ENCODE measurements at places on chromosomes 1 and 21.

DNA sequence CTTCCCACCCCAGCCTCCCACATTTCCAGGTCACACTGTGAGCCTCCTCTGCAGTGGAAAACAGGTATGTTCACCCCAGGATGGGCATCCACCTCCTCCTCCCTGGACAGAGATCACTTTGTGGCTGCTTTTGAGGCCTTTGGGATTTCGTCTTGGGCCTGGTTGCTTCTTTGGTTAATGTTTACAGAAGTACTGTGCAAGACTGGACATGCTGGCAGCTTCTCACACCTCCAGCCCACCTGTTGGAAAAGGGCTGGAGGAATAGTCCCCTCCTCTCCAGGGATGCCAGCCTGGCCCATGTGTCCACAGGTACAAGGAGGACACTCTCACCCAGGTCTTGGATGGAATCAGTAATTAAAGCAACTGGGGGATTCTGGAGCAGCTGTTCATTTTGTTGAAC lies 56.1 kb downstream of the KAZN start:
- no peak for DNase-seq

DNA sequence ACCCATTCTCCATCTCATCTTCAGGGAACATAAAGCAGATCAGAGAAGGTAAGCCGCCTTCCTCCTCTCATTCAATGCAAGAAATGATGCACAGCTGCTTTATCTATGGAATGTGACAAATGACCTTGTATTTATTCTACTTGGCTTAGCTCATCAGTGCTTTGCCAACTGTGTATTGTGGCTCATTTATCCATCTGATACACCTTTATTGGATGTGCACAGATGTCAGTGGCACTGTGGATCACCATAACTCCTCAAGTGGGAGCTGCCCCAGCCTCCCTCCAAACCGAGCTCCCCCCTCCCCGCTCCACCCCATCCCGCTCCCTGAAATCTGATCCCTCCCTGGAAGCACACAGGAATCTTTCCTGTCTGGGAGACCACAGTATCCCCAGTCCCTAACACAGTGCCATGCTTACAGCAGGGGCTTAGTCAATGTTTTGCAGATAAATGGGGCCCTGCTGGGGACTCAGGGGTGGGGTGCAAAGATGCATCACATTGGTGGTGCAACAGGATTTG lies 156.0 kb upstream of the RAB4A start:
- DNase-seq = no peak

DNA sequence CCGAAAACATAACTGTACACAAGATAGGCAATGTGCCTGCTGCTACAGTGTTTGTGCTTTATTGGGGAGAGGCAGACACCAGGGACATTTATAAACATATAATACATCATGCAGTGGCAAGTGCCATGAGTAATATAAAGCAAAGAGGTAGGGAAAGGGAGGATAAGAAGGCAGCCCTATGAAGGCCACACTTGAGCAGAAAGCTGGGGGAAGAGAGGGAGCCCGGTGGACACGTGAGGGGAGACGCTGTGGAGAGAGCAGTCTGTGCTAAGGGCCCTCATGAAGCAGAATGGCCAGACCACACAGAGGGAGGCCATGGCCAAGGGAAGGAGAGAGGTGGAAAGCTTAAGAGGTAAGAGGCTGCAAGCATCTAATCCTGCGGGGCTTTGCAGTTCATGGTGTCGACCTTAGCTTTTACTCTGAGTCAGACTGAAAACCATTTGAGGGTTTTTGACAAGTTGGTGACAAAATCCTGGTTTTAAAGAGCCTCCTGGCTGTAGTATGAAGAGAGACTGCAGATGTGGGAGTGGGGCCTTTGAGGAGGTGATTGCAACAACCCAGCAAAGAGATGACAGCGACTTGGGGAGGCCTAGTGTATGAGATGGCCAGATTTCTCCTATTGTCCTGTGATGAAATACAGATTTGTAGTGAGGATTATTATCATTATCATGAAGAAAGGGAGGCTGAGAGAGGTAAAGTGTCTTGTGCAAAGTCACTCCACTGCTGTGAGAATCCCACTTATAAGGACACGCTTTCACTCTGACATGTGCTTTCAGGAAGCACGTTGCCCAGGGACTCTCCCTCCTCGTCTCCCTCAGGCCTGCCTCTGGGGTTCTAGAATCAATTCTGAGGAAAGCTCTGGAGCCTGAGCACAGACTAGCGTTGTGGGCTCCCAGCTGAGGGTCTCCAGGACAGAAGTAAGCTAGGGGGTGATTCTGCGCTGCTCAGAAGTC lies 192.9 kb downstream of the RHOU start:
- no peak for DNase-seq

- no peak for DNase-seq
Observed at GRCh38 chr1:195769461-195769860, 838.8 kb downstream of the KCNT2 start.

GRCh38 chr1:170436928-170437327 lies 95.0 kb upstream of the GORAB start:
- no peak for DNase-seq

DNA sequence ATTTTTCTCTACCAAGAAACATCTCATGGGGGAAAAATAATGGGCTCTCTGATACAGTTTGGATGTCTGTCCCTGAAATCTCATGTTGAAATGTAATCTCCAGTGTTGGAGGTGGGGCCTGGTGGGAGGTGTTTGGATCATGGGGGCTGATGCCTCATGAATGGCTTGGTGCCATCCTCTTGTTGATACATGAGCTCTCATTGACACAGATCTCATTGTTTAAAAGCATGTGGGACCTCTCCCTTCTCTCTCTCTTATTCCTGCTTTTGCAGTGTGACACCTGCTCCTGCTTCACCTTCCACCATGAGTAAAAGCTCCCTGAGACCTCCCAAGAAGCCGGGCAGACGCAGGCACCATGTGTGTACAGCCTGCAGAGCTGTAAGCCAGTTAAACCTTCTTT lies 332.5 kb upstream of the NRIP1 start:
- no peak for DNase-seq

DNA sequence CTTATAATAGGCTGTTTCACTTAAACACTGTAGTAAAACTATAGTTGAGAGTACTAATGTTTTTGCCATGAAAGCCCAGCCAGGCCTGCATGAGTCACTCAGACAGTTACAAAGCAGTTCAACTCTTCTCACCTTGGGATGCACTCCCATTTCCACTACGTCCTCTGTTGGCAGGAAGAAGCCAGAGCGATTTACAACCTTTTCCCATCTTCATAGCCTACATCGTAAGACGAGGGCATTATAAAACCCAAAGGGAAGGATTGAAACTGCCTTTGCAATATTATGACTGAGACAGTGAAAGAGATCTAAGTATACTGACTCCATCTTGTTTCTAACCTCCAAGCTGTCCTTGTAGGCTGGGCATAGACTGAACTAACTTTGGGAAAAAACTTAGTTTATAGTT lies 71.8 kb upstream of the CSF1 start:
- DNase-seq = no peak

DNA sequence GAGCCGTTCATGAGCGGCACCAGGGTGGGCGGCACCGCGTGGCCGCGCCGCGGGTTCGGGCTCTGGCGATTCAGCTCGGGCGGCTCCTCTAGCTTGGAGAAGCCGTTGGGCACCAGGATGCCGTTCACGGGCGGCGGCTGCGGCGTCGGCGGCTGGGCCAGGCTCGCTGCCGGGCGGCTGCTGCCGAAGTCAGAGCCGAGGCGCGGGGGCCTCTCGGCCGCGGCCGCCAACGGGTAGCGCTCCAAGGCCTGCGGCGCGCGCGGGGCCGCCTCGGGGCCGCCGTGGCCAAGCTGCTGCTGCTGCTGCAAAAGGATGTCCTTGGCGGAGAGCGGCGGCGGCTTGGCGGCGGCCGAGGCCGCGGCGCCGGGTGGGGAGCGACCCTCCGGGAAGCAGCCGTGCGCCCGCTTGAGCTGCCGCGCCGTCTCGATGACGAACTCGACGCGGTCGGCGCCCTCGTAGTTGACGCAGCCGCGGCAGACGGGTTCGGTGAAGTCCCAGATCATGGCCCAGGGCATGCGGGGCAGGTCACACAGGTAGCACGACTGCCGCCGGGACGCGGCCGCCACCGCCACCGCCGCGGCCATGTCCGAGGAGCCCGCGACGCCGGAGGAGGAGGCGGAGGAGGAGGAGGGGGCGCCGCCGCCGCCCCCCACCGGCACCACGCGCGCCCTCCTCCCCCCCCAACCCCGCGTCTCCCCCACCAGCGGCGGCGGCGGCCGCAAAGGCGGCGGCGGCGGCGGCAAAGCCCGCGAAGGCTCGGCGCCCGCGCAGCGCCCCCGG lies 877 bp downstream of the IRF2BP2 start:
- peak; percentile 90 for DNase-seq

DNA sequence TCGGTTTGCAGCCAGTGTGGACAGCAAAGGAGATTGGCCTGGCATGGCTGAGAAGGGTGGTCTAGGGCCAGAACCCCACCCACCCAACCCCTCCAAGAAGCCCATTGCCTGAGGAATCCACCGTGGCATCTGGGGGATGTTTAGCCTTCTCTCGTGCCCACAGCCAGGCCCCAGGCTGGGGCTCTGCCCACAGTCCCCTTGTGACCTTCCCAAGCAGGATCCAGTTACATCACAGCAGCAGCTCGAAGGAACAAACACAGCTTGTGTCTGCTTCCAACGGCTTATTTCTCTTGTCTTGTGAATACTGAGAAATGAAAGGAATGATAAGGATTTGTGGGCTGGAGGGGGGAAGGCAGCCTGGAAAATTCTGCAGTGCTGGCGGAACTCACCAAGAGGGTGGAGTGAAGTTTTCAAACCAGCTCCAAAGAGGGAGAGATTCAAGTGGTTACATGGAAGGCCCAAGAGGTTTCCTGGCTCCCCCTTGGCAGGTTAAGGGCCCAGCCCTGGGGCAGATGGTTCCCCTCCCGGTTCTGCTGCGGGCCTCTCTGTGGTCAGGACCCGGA lies 61.6 kb downstream of the DHRS3 start:
- DNase-seq = no peak

DNA sequence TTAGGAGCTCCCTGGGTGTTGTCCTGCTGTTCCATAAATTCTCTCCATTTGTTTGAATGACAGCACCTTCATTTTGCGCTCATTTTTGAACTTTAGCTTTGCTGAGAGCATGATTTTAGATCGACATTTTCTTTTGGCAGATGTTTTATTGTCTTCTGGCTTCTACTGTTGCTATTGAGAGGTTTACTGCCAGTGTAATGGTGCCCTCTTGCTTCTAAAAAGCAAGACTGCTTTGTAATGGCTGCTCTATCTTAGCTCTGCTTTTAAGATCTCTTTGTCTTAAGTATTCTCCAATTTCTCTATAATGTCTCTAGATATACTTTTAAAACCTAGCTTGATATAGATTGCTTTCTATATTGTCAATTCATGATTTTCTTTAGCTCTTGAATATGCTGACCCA lies 27.8 kb downstream of the THEM4 start:
- DNase-seq = no peak

DNA sequence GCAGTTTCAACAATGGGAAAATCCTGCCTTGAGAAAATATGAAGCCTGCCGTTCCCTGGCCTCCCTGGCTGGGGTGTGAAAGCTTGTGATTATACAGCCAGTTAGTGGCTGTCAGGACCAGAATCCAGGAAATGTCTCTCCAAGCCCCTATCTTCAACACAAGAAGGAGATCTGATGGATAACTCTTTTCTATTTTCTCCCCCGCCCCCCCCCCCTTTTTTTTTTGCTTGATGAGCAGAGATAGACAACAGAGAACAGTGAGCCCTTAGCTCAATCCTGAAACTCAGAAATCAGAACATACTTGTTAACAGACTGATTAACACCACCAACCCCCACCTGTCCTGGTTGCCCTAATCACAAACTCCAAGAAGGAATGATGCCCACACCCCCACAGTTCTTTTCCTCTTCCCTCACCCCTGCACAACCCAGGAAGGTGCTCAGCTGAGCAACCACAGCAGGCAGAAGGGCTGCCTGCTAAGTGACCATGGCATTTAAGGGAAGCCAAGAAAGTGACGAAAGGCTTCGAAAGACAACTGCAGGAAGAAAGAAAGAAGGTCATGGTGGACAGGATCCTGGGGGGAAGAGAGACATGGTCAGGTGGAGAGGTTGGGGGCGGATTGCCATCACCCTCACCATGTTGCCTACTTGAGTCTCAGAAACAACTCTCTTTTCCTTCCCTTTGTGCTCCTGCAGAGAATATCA lies 12.3 kb upstream of the DENND2D start:
- DNase-seq = no peak

- DNase-seq = no peak
Observed at GRCh38 chr1:22330092-22330759, 121.4 kb upstream of the ZBTB40 start.

DNA sequence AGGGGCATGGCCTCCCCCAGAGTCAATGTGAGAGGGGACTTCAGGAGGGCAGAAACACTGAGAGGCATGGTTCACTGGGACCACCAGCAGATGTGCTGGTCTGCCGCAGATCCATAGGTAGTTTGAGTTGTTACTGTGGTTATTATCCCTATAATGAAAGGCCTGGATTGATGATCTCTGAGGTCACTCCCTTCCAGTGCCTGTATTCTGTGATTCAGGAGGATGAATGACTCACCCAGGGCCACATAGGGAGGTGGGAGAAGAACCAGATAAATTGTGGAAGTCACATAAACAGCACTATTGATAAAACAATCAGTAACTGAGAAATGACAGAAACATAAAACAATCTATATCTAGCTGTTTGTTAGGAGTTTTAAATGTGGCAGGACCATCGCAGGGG lies 22.7 kb upstream of the ACTL8 start:
- DNase-seq = no peak

- peak; percentile 26 for DNase-seq
Observed at GRCh38 chr1:12480748-12481362, 137.2 kb downstream of the DHRS3 start.

DNA sequence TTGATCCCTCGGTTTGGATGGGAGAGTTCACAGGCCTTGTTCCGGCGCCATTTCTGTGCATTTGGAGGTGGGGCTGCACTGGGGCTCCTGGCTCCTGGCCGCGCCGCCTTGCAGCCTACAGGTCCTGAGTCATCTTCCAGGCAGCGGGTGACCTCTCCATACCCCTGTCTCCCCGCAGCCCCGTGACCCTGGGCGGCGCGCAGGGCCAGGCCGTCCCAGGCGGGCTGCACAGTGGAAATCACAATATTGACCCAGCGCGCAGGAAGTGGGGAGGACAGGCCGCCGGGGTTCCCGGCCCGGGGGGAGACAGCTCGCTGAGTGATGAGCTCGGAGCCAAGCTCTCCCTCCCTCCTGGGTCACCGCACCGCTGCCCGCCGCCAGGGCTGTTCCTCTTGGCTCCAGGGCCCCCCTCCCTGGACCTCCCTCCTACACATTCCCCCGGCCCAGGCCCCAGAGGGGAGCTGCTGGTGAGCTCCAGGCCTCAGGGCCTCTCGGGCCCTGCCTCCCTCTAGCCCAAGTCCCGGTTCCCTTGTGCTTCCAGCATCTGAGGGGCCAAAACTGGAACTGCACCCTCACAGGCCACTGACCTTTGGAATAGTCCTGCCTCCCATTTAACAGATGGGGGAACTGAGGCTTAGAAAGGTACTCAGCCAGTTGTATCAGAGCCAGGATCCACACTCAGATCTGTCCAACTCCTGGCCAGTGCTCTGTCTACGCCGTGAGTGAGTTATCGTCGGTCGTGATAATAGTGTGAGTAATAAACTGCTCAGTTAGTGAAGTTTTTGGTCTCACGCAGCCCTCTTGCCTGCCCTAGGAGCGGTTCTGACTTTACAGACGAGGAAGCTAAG lies 142.9 kb upstream of the WNT4 start:
- DNase-seq = no peak

GRCh38 chr1:54906586-54906985 lies 19.6 kb upstream of the DHCR24 start:
- DNase-seq = no peak

- DNase-seq = no peak
Observed at GRCh38 chr1:2407166-2407990, 5.0 kb downstream of the PEX10 start.

- DNase-seq = no peak
Observed at GRCh38 chr1:41153750-41154274, 88.3 kb downstream of the SCMH1 start.
